Epithelial cell of proximal tubule (primary cell): ENCODE measurements at places on chromosomes 5 and 9. TPM values are rescaled to one million over a fixed set of nuclear protein-coding genes. Genes with fewer than 3 reads are reported as not detected.
A peak's percentile ranks its signal among the peaks of the same experiment; 100 is the strongest.

- no peak for DNase-seq
Observed at GRCh38 chr5:157473383-157474320, 13.6 kb downstream of the NIPAL4 start.

- DNase-seq: no peak
Observed at GRCh38 chr9:134455934-134456755, 129.9 kb downstream of the RXRA start.

CDH12 gene
- total RNA-seq: not detected in 2 replicates

SPATA31D4 gene
- total RNA-seq: not detected in 2 replicates

DNA sequence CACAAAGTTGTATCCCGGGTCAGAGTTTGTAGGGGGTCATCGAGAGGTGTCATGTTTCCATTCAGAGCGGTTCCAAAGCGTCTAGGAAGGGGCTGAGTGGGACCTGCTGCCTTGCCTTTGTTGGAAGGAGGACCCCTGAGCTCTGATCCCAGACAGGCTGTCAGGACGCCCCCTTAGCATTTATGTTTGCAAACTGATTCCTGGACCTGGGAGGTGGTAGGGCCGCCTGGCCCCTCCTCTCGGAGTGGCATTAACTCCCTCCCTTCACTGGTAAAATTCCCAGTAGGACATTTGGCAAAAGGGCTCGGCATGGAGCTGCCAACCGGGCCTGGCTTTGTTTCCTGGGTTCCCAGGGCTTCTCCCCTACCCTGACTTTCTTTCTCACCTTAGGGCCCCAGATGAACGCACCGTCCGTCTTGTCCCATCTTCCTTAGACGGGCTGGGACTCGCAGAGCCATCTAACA, 2.5 kb downstream of the JADE2 start:
- no peak for DNase-seq

GRCh38 chr5:147968855-147969254, 62.5 kb upstream of the C5orf46 start:
- DNase-seq: no peak

SLC46A2 gene
- total RNA-seq: not detected in 2 replicates

DDX41 gene
- 162 and 174 TPM in 2 replicates for total RNA-seq

GRCh38 chr5:135826994-135827671, 7.3 kb upstream of the SLC25A48 start:
- DNase-seq: no peak

GARNL3 gene
- total RNA-seq: 2.2 and 10.4 TPM in 2 replicates

GRCh38 chr9:37730839-37731238, 22.8 kb upstream of the TRMT10B start:
- DNase-seq: no peak

DNA sequence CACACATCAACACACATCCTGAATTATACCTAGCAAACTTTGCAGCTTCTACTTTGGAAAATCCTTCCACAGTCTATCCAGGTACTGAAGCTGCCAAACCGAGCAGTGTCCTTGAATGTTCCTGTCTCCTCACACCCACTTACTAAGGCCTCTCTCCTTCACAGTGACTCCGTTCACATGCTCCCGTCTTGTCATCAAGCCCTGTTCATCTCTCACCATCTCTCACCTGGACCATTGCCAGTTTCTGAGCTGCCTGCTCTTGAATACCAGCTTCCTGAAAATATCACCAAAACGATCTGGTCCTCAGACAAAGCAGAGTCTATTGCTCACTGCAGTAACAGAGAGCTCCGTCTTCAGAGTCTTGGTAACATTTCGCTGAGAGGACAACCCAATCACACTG, 57.4 kb downstream of the GCNT1 start:
- DNase-seq: no peak

GRCh38 chr5:122584411-122585300, 190.2 kb upstream of the SNX2 start:
- DNase-seq: no peak

DNA sequence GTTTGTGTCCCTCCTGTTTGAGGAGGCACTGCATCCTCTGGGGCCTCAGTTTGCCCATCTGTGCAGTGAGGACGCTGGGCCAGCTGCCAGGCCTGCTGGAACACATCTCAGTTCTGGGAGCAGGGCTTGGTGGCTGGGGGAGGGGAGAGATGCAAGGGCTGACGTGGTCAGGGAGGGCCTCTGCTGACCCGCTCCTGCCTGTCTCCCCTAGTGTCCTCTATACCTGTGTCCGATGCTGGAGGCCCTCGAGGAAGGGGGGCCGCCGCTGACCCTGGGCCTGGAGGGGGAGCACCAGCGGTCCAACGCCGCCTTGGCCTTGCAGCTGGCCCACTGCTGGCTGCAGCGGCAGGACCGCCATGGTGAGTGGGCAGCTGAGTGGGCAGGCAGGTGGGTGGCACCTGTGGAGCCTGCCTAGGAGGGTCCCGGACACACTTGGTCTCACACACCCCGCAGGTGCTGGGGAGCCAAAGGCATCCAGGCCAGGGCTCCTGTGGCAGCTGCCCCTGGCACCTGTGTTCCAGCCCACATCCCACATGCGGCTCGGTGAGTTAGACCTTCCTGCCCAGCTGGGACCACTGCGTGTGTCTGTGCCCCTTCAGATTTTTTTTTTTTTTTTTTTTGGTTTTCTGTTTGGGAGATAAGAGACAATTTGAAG, 5.8 kb downstream of the FPGS start:
- DNase-seq: no peak

INSYN2B gene
- 1.7 and 2.0 TPM in 2 replicates for total RNA-seq

DNA sequence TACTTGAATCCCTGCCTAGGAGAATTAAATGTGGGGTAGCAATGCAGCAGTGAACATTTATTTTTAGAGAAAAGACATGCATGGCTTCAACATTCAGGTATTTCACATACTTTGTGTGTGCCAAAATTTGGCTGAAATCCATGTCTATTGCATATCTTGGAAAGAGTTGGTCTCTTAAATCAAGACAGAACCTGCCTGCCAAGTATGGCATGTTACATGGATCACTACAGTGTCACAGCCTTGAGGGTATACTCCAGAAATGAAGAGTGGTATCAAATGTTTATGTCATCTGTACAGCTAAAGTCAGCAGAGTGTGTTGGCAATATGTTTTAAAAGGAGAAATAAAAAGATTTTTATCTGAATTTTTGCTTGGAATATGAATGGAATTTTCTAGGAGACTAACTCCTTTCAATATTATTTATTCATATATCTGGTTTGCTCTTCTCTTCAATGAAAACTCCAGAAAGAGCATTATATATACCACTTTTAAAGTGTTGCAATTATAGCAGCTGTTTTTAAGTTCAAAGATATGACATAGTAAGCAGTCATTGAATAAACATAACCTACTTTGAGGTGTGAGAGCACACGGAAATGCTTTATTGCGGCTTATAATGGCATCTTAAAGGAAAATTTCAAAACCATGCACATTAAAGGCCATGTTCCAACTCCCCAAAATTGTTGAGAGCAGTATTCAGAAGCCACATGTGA, 95.4 kb upstream of the MINAR2 start:
- DNase-seq: no peak

GRCh38 chr5:98217138-98217537, 556.3 kb upstream of the RGMB start:
- no peak for DNase-seq

SPINK13 gene
- 0.07 and 0.58 TPM in 2 replicates for total RNA-seq

- DNase-seq: no peak
Observed at GRCh38 chr9:134618833-134619447, 22.7 kb upstream of the COL5A1 start.

GRCh38 chr5:116971131-116971530, 396.5 kb upstream of the SEMA6A start:
- DNase-seq: no peak

GRCh38 chr5:40842351-40842750, 1.2 kb downstream of the CARD6 start:
- DNase-seq: no peak

PCA3 gene
- not detected in 2 replicates for total RNA-seq

DNA sequence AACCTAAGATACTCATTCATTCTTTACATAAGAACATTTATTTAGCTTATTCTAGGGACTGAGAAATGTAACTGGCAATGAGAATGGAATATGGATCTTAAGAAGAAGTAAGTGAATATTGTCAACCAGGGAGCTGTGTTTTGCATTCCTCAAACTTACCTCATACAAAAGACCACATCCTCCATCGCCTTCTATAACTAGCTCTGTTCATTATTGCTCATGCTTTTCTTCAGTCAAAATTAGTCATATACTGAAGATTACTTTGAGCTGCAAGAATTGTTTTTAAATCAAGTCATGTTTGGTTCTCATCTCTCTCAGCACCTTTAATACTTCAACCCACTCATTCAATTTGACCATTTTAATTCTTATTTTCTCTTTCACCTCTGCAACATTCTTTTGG, 140.3 kb upstream of the RASA1 start:
- no peak for DNase-seq

GRCh38 chr9:104682642-104683041, 11.7 kb upstream of the OR13D1 start:
- peak; percentile 22 for DNase-seq
